Stimulated activated CD8-positive, alpha-beta memory T cell treated with anti-CD3 and anti-CD28 coated beads, Interleukin-12 subunit alpha, Interleukin-12 subunit beta, amount 100 ng/mL, for 4 hours (primary cell): ENCODE measurements at places on chromosomes 11 and 22.

DNA sequence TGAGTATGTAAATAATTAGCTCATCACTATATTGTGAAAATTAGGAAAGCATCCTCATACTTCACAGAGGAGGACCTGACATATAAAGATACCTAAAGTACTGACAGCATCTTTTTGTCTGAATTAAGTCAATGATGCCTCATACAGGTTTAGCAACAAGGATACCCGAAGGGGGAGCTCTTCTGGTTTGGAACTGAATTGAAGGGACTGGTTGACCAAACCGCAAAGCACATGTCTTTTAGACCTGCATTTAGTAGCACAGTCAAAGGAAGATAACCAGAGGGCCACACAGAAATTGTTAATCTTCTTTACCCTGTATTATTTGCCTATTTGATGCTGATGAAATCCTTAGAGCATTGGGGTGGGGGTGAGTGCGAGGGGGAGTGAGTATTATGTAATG is 12.9 kb upstream of the WT1 start:
- DNase-seq, result no peak

DNA sequence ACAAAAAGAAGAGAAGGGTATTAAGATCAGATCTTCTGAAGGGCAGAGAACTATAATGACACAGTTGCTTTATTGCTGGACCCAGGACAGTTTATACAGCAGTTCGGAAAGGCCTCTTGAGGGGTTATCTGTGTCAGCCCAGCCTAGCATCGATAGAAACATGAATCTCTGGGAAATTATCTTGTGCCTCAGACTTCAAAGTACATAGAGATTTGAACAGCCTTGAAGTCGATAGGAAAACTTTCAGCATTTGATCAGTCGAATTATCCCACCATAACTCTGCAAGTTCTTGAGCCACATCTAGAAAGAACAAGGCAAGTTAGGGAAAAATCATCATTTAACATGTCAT is 2.5 kb upstream of the LMO2 start:
- no peak for DNase-seq

DNA sequence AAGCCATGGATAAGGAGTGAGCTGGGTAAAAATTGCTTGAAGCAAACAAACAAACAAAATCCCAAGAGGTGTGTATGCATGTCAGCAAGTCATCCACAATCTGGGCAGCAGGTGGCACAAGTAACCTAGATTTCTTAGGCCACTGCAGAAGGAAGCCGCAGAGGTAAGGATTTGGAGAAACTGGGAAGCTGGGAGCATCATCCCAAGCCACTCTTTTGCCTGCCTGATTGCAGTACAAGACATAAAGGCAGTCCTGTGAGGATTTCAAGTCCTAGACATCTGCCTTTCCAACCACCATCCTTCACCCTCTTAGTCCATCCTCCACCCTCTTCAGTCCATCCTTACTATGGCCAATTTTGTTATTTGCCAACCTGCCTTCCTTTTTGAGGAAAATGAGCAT is 67.2 kb upstream of the BMAL1 start:
- no peak for DNase-seq

DNA sequence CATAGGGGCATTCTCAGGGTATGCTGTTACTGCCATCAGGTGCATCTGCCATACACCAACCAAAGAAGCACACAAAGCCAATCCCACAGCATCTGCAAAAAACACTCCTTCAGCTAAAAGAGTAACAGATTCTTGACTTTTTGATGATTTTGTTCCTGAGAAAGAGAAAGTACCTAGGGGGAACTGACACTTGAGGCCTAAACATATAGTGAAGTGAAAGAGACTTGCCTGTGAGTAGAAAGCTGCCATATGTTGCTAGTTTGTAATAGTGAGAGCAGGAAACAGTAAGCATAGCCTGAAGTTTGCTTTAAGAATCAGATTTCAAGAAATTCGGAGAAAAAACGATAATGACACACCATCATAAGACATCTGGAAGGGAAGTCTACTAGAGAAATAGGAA is 97.9 kb upstream of the CTSC start:
- DNase-seq, result no peak

DNA sequence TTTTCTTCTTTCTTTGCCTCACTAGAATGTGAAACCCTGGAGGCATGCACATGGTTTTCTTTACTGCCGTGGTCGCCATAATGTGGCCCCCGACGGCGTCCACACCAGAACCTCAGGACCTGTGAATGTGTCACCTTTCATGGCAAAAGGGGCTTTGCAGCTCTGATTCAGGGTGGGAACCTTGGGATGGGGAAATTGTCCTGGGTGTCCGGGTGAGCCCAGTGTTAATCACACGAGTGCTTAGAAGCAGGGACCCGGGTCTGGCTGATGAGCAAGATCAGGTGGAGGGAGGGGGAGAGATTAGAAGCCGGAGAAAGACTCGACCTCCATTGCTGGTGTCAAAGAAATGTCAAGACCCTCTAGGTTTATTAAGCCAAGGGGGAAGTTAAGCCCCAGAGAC is 74.7 kb upstream of the SHISAL1 start:
- DNase-seq, result no peak

GRCh38 chr11:108854346-108854745 is 189.5 kb downstream of the DDX10 start:
- DNase-seq, result no peak

DNA sequence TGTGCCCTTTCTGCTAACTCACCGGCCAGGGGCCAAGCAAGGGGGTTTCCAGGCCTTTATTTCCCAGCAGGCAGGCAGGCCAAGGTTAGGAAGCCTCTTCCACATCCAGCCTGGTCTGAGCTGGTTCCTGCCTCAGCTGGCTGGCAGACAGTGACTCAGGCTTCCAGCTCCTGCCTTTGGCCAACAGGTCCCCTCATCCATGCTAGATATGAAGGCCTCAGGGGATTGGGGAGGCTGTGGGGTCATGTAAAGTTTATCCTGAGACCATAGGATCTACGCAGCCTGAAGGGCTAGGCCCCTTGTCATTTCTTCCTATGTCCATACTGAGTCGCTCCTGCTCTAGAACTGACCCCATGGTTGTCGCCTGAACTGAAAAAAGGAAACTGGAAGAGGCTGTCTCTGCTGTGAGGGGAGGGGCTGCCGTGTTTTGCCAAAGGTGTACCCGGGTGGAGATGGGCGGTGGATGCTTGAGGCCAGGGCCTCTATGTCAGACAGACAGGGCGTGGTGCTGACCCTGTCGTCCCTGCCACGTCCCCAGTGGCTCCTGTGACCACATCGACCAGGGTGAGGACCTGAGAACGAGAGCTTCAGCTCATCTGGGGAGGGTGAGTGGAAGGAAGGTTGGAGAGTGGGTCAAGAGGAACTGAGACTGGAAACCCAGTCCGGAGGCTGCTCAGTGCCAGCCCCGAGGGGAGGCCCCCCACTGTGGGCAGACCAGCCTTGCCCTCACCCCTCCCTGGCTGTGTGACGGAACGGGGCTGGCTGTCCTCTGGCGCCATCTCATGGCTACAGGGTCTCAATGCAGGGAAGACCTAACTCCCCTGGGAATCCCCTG is 17.0 kb downstream of the P2RY6 start:
- DNase-seq, result no peak

DNA sequence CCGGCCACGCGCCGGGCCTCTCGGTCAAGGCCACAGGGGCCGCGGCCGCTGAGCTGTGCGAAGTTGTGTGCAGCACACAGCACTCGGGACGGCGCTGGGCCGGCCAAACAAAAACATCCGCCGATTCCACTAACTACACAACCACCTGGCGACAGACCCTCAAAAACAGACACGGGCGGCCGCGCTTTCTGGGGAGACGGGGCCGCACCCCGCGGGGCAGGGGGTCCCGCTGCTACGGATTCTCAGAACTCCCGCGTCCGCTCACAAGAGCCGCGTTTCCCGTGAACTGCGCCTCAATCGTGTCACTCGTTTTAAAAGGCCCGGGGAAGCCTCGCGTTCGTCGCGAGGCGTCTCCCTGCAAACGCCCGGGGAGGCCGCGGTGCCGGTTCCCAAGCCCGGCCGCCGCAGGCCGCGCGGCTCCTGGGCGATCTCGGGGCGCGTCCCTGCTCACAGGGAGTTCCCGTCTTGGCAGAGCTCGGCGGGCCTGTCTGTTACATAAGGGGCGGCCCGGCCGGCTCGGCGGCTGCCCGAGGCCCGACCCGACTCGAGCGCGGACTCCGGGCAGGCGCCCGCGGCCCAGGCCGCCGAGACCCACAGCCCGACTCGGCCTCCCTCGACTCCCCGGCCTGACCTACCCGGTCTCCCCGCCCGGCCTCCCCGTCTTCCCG is 936 bp downstream of the BRD1 start:
- peak; percentile 16 for DNase-seq

DNA sequence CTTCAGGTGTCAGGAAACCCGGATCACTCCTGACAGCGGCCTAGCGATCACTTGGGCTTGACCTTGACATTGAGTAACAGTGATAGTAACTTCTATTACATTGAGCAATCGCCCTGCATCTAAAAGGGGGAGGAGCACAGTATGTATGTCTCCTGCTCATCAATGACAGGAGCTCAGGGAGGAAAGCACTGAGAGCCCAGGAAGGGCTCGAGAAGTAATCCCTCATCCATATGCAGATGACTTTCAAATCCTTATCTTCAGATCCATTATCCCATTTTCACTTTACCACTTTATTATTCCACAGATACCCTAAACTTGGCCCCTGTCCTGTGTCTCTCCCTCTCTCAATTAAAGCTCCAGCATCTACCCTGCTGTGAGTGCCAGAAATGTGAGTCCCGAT is 47.8 kb downstream of the ABTB2 start:
- no peak for DNase-seq

DNA sequence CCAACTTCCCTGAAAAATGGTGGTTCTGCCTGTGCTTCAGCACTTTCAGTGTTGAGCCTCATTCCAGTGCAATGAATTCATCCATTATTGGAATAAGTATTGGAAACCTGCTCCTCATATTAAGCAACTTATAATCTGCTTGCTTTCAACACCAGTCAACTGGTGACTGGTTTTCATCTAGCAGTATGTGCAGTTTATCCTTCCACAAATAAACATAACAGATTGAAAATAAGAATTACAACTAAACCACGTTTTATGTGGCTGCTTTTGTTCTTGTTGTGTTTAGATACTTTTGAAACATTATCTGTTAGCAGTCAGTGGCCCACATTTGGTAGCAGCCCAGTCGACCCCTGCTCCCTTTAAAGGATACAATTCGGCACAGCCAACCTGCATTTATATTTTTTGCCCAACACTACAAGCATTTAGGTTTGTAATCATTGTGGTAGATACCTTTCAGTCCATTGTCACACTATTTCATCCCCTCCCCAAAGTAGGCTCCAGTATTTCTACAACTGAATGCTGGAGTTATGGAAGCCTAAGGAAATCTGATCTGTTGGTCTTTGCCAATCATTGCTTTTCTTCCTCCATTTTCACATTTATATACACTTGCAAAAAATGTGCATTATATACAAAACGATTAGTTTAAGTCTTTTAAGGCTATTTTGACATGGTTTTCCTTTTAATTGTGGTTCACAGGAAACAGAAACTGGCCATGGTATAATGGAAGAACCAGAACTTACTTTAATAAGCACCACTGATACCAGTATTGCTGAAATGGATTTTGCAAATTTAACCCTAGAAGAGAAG is 13.1 kb downstream of the TAF1D start:
- no peak for DNase-seq

GRCh38 chr11:40885250-40885954 is 574.0 kb downstream of the LRRC4C start:
- DNase-seq, result no peak

GRCh38 chr22:21043860-21044535 is 1.7 kb upstream of the LRRC74B start:
- DNase-seq, result no peak

DNA sequence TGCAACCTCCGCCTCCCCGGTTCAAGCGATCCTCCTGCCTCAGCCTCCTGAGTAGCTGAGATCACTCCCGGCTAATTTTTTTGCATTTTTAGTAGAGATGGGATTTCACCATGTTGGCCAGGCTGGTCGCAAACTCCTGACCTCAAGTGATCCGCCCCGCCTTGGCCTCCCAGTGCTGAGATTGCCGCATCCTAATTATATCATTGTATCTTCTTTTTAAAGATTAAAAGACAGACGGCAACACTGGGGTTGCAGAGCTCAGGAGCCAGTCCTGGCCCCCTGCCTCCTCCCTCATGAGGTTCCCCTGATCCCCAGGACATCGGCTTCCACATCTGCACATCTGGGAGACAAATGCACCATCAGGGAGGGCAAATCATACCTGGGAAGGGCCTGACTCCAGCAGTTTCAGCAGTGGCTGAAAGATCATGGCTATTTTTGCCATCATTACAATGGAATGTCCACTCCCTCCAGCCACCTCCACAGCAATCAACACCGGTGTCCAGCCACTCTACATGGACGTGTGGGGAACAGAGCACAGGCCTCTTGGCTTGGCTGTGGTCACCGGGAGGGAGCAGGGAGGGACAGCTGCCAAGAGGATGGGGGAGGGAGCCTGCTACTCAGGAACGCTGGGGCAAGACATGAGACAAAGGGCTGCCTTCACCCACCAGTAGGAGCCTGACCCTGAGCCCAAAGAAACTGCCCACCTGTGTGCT is 9.2 kb upstream of the CELSR1 start:
- no peak for DNase-seq

DNA sequence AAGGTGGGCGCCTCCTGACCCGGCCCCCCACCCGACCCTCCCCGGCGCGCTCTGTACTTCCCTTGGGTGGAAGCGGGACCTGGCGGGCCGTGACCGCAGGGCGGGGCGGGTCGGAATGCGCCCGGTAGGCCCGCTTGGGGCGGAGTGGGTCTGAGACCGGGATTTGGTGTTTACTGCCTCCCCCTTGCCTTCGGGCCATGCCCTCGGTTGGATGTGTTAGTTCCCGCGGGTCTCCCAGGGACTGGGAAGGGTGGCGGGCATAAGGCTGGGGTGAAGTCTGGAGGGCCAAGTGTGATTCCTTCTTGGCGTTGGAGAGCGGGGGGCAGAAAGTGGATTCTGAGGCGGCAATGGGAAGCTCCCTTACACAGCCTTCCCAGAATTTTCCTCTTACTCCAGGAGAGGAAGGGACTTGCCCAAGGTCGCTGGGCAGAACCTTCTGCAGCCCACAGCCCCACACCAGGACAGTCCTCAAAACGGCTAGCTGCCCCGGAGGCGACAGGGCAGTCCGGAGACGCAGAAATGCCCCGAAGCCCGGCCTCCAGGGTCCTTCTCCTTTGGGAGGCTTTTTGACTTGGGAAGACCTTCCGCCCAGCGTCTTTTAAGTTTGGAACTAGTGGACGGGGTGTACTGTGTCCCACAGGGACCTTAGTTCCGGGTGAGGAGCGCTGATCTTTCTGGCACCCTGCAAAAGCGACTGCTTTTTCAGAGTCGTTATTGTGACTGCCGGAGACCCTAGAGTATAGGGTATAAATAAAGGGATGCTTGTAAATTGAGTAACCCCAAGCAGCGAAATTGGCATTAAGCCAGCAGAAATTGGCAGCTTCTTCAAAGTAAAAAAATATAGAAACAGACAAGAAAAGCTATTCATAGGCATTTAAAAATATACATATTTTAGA is 647 bp downstream of the SWAP70 start:
- peak; percentile 4 for DNase-seq
